Mesothelial cell of epicardium (in vitro differentiated cells): ENCODE measurements at places on chromosomes 1 and 21. TPM values are rescaled to one million over a fixed set of nuclear protein-coding genes. Genes with fewer than 3 reads are reported as not detected.

- no peaks in the 10 kb centered on the region for H3K27me3 ChIP-seq
- H3K4me1 ChIP-seq, result peaks cover 68% of the 10 kb centered on the region
- H3K27ac ChIP-seq, result peak within 1 kb of the TSS; percentile 98
- H3K4me3 ChIP-seq, result peak within 1 kb of the TSS; percentile 90
- H3K36me3 ChIP-seq, result no peaks in the 10 kb centered on the region
Measured at GRCh38 chr1:13583595-13583965, at the start of gene PDPN. PDPN (plus strand) TSS chr1:13583832; CDS start chr1:13584034, 202 bp downstream.

- peaks cover 6% of the 10 kb centered on the region for H3K4me1 ChIP-seq
- no peaks in the 10 kb centered on the region for H3K27me3 ChIP-seq
- no peak overlapping the region for H3K27ac ChIP-seq
- DNase-seq, result no peak
- no peaks in the 10 kb centered on the region for H3K36me3 ChIP-seq
- no peak overlapping the region for H3K4me3 ChIP-seq
Measured at GRCh38 chr1:167429612-167430011, 88.7 kb downstream of the CD247 start.

- no peaks in the 10 kb centered on the region for H3K36me3 ChIP-seq
- no peak for DNase-seq
- peaks cover 58% of the 10 kb centered on the region for H3K4me1 ChIP-seq
- H3K4me3 ChIP-seq, result peak overlapping the region; percentile 92
Measured at GRCh38 chr1:27152829-27153548, 1.9 kb downstream of the SLC9A1 start.

DNA sequence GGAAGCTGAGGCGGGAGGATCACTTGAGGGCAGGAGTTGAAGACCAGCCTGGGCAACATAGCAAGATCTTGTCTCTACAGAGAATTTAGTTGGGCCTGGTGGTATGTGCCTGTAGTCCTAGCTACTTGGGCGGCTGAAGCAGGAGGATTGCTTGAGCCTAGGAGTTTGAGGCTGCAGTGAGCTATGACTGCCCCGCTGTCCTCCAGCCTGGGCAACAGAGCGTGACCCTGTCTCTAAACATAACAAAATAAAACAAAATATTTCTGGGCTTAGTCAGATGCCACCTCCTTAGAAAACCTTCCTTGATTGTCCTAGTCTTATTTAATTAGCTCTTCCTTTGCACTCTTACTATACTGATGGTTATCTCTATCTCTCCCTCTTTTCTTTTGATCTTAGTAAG lies 8.5 kb downstream of the TGFB2 start:
- no peak for DNase-seq
- peaks cover 53% of the 10 kb centered on the region for H3K4me1 ChIP-seq
- H3K36me3 ChIP-seq, result no peaks in the 10 kb centered on the region
- peak overlapping the region; percentile 40 for H3K27ac ChIP-seq

SLFNL1 gene
- 1.2 to 1.4 TPM (median 1.3 TPM) in 3 replicates for total RNA-seq

SLAMF9 gene
- not detected in 3 replicates for total RNA-seq

SSBP3 gene
- total RNA-seq, result 171 to 188 TPM (median 172 TPM) in 3 replicates

CR1 gene
- 0.09 to 0.16 TPM (median 0.09 TPM) in 3 replicates for total RNA-seq

CELA2A gene
- not detected in 3 replicates for total RNA-seq
